ENCODE measurements at places on chromosomes 6 and 20.

DNA sequence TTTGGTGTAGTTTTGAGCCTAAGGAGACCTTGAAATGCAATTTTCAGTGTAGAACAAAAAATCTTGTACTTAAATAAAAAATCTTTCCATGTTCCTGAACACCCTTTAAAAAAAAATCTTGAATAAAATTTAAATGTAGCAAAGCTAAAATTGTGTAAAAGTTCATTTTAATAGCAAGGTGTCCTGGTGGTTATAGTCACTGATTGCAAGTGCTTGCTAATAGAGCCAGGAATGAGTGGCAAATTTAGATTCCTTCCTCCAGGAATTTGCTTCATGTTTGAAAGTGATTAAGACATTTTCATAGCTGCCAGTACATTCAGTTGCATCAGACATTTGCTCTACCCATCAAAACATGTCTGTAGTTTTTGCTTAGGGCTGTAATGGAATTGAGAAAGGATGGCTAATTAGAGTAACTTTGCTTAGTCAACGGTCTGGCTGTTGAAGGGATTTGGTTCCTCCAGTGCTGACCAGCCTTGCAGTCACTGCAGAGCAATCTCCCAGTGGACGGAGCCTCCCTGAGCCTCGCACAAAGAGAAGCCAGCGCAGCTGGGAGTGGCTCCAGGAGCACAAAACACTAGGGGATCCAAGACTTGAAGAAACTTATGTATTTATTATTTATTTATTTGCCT lies 36.5 kb downstream of the AKAP12 start:
- no peak for DNase-seq

DNA sequence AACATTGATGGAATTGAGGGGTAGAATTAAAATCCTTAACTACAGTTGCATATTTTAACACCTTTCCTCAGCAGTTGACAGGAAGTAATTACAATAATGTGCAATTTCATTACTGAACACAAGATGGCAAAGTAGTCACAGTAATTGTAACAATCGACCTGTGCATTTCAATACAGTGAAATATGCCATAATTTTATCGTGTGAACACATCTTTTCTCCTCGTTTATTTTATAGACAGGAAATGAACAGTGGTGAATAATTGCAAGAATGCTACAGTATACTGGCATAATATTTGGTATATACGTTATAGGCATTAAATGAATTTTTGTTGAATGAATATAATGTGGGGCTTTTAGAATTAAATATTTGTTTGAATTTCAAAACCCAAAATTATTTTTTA lies 25.0 kb downstream of the CYB5R4 start:
- DNase-seq, result no peak

GRCh38 chr6:104710543-104711335 lies 149.0 kb downstream of the HACE1 start:
- DNase-seq, result no peak

DNA sequence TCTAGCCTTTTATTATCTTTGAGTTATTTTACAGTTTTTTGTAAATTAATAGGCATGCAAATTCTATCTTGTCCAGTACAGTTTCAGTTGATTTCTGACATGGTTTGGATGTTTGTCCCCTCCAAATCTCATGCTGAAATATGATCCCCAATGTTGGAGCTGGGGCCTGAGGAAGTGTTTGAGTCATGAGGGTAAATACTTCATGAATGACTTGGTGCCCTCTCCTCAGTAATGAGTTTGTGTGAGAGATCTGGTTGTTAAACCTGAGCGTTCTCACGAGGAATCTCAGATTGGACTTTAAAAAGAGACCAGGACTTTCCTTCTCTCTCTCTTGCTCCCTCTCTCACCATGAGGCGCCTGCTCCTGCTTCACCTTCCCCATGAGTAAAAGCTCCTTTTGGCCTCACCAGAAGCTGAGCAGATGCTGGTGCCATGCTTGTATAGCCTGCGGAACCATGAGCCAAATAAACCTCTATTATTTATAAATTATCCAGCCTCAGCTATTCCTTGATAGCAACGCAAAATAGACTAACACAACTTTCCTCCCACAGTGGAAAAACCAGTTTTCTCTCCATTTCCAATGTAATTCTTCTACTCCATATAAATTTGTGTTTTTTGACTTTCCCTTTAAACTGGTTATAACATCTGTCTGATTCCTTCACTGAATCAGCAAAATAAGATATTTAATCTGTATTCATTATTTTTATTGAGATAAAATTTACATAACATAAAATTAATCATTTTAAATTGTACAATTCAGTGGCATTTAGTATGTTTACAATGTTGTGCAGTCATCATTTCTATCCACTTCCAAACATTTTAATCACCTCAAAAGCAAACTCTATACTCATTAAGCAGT lies 78.7 kb upstream of the PRSS16 start:
- DNase-seq, result no peak

DNA sequence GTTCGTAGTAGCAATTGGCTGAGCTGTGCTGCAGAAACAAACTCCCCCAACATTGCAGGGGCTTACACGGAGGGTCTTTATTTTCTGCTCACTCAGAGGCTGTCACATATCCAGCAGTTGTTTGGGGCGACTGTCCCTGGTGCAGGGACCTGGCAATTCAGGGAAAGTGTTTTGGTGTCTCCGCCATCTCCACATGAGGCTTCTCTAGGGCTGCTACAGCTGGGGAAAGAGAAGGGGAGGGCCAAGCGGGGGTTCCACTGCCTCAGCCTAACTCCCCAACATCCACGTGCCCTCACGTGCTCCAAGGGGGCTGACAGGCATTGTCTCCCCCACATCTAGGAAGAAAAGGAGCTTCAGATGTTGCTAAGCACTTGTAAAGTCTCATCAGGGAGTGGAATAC lies 61.3 kb upstream of the NXT1 start:
- DNase-seq, result no peak

DNA sequence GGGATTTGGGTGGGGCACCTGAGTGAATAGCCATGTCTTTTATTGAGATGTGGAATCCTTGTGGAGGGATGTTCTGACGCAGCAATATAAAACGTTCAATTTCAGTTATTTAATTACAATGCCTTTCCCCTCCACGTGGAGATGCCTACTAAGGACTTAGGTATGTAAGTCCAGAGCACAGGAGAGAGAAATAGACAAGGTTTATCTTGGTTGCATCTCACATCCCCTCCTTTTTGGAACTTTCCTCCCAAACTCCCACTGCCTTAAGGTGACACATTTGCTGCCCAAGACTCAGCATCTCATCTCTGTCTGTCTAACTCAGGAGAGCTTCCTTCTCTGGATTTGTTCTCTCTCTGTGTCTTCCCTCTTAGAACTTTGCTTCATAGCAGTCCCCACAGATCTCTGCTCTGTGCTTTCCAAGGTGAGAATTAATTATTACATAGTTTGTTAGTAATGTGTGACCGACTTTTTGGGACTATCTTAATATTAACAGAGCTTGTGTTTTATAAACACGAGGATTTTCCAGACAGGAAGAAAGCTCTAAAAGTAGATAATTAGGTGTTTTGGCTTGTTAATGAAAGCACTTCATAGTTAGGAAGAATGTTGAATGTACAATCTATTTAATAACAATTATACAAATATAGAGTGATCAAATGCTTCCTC lies 52.6 kb downstream of the COL19A1 start:
- DNase-seq, result no peak

- DNase-seq, result no peak
Observed at GRCh38 chr6:32271429-32271828, 47.6 kb upstream of the NOTCH4 start.

DNA sequence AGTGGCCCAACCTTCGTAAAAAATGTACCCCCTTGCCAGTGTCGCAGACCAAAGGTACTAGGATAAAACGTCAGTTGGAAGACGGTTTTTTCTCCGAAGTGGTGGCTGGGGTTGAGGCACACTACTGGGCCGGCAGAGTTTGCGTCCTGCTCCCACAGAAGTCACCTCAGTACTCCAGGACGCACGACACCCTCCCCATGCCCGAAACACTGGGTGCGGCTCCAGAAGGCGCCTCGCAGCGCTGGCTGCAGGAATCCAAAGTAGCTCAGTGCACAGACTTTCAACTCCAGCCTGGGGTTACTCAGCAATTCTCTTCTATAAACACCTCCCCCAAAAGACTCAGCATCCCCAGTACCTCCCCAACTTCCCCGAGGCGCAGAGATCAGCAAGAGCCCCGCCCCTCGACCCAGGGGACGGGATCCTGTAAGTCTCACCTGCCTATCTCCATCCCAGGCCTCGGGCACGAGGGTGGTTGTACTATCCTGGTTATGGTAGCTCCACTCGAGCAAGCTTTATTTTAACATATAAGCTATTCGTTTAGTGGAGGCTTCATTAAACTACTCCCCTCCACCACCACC lies 88.2 kb downstream of the ZFP64 start:
- DNase-seq, result no peak

- DNase-seq, result no peak
Observed at GRCh38 chr20:19026121-19026878, 186.1 kb upstream of the SLC24A3 start.

- no peak for DNase-seq
Observed at GRCh38 chr20:57656821-57657534, 36.8 kb upstream of the ZBP1 start.

DNA sequence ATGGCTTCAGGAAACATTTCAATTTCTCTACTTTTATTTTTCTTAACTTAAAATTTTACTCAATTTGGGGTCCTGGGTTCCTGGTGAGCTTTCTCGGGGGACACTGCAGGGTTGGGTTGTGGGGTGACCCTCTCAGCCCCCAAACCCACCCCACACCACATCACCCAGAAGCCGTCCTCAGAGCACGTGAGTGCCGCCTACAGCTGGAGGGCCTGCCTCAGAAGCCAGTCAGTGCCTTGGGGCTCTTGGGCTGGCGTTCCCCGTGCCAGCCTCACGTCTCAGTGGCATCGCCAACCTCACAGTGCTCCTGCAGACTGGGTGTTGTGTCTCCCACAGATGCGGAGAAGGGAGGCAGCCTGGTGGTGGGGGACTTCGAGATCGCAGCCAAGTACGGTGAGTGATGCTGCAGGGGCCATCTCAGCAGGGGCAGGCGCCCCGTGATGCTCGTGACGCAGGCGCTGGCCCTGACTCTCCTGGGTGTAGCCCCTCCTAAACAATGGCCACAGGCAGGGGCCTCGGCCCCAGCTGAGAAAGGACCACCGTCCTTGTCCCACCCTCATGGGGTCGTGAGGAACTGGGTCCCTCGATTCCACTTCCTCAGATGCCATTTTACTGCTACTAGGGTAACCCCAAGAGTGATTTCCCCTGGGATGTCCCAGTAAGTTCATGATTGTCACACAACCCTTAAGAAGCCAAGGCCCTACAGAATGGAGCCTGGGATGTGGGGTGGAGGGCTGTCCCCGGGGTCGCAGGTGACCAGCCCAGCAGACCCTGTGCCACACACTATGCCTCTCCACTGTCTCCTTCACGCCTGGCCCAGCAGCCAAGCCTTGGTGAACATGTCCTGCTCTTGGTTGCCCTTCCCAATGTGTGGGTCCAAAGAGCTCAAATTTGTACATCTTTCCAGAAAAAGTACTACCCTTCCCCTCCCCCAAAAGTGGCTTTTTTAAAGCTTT lies 23.8 kb upstream of the PYGB start:
- no peak for DNase-seq
